NCI-H1092 treated with DMSO at 0.1 percent for 48 hours (cell line): ENCODE measurements at places on chromosomes 6 and 20.

- DNase-seq: no peak
Observed at GRCh38 chr20:59938696-59939051, 1.4 kb downstream of the PPP1R3D start.

- no peak for DNase-seq
Observed at GRCh38 chr20:36031806-36032205, 63.4 kb downstream of the CNBD2 start.

GRCh38 chr20:8154638-8155037 lies 22.6 kb downstream of the PLCB1 start:
- DNase-seq: no peak

GRCh38 chr6:53333439-53334408 lies 15.0 kb downstream of the ELOVL5 start:
- DNase-seq: no peak

GRCh38 chr6:159761129-159761872 lies 544 bp upstream of the ACAT2 start:
- DNase-seq: peak; percentile 88

GRCh38 chr6:73024598-73024997 lies 200.7 kb downstream of the KHDC1L start:
- DNase-seq: no peak

- DNase-seq: no peak
Observed at GRCh38 chr6:31423550-31423949, 20.2 kb downstream of the MICA start.

GRCh38 chr20:32116079-32116521 lies 6.6 kb downstream of the TM9SF4 start:
- DNase-seq: no peak

DNA sequence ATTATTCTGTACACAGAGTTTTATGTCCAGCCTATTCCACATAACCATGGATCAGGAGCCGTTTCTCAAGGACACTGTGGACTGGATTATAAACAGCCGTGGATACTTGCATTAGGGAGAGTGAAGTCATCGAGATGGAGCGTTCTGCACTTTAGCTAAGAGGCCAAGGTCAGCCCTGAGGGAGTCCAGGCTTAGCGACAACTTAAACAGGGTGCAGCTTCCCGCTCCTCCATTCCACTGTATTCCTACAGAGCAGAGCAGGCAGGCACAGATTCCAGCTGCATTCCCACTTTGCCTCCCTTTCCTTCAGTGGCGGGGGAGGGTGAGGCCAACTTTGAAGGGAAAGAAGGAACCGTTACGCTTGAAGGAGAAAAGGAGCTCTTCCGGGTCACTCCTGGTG lies 59.5 kb downstream of the RAMACL start:
- DNase-seq: no peak

- DNase-seq: no peak
Observed at GRCh38 chr6:105189026-105189820, 9.4 kb upstream of the POPDC3 start.

DNA sequence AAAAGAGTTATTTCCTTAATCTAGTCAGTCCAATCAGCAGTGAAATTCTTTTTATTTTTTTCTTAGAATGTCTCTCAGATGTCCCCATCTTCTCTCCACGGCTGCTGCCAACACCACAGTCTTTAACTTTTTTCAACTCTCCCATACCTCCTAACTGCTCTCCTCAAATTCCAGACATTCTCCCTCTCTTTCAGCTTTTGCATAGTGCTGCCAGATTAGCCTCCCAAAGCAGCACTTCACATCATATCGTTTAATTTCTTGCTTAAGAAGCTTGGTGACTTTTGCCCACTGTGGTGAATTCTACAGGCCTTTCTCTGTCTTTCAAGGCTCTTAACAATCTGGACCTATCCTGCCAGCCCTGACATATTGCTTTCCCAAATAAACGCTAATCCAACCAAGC lies 233.4 kb downstream of the UST start:
- DNase-seq: no peak

- no peak for DNase-seq
Observed at GRCh38 chr6:13579911-13580310, 5.5 kb downstream of the SIRT5 start.

DNA sequence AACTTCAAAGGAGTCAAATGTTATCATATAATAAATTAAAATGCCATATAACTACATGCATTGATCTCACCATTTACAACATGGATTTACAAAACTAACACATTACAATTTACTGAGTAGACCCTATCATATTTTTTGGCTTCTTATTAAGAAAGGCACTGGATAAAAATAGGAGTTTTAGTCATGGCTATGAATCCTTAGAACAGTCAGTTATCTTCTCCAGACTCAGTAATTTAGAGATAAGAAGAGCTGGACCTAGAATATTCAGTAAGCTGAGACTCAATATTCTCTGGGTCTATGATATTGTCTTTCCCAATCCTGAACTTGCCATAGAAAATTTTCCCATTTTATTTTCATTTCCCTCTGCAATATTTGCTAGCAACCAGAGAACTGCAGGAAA lies 62.3 kb downstream of the ME1 start:
- no peak for DNase-seq

- peak; percentile 11 for DNase-seq
Observed at GRCh38 chr20:483815-484644, 21.7 kb upstream of the TBC1D20 start.

DNA sequence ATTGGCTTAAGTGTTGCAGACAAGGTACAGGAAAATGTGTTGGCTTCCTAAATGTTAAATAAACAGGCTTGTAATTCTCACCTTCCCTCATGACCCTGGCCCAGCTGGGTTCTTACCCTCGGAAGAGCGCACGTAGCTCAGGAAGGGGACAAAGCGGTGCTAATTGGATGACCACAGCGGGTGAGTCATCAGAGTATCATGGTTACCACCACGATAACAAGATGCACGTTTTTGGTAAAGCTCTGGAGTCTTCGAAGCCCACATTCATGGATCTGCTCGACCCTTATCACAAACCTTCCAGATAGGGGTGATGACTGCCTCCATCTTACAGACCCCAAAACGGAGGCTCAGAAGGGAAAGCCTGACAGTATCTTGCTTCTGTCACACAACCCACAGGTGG lies 32.8 kb downstream of the APCDD1L start:
- DNase-seq: no peak
